ENCODE measurements at places on chromosomes 1 and 21.

DNA sequence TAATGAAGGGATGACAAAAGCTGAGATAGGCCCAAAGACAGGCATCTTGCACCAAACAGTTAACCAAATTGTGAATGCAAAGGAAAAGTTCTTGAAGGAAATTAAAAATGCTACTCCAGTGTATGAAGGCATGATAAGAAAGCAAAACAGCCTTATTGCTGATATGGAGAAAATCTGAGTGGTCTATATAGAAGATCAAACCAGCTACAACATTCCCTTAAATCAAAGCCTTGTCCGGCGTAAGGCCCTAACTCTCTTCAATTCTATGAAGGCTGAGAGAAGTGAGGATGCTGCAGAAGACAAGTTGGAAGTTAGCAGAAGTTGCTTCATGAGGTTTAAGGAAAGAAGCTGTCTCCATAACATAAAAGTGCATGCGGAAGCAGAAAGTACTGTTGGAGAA is 4.3 kb upstream of the ANGEL2 start:
- DNase-seq: no peak

GRCh38 chr1:85125891-85126290 is 74.9 kb downstream of the SYDE2 start:
- DNase-seq: no peak

- DNase-seq: no peak
Measured at GRCh38 chr1:26357121-26357602, 3.2 kb upstream of the CRYBG2 start.

GRCh38 chr1:97654876-97655585 is 265.8 kb downstream of the DPYD start:
- no peak for DNase-seq

DNA sequence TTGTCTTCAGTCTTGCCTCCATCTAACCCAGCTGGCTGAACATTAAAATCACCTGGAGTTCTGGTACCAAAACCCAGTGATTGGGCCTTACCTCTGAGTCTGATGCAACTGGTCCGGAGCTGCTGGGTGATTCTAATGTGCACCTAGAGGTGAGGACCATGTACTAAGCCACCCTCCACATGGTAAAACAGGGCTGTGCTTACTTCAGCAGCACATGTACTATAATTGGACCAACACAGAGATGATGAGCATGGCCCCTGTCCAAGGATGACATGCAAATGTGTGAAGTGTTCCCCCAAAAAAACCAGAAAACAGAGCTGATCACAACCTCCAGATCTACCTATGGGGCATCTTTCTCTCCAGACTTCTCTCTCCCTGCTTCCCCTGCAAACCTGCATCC is 37.0 kb downstream of the ELK4 start:
- no peak for DNase-seq

DNA sequence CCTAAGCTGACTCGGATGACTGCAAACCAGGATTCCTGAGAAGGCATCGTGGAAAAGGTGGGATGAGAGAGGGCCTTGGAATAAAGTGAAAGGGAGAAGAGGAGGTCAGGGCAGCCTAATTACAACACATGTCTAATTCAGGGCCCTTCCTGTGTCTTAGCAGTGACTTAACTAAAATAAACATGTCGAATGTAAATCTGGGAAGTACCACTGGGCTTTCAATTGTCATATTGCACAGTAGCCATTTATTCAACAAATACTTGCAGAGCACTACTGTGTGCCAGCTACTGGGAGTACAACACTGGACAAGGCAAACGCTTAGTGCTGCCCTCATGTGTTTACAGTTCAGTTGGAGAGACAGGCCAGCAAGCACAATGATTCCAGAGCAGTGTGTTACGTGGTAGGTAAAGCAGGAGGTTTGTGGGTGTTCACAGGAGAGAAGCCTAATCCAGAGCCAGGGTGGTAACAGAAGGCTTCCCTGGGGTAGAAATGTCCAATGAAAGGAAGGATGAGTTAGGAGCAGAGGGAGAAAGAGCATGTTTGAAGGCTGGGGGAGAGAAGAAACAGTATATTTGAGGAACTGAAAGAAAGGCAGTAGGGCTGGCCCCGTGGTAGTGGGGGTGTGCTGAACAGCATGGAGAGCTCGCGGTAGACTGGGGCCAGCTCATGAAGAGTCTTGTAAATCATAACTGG is 38.0 kb upstream of the RASAL2 start:
- DNase-seq: no peak

DNA sequence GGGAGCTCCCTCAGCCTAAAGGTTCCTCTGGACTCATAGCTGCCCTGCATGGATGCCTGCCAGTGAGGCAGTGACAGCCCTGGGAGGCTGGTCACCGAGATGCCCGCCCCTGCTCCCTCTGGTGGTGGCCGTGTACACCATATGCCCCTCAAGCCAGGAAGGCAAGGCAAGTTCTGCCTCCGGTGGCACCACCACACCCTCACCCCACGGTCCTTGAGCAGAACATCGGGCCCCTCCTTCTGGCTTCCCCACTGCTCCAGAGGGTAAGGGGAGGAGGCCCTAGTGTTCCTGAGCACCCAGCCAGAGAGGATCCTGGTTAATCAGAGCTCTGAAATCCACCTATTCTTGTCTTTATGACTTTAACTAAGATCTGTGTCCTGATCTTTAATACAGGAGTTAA is 1.5 kb upstream of the S100A14 start:
- DNase-seq: peak; percentile 57

- no peak for DNase-seq
Measured at GRCh38 chr1:206969090-206969489, 1.2 kb downstream of the FCAMR start.

DNA sequence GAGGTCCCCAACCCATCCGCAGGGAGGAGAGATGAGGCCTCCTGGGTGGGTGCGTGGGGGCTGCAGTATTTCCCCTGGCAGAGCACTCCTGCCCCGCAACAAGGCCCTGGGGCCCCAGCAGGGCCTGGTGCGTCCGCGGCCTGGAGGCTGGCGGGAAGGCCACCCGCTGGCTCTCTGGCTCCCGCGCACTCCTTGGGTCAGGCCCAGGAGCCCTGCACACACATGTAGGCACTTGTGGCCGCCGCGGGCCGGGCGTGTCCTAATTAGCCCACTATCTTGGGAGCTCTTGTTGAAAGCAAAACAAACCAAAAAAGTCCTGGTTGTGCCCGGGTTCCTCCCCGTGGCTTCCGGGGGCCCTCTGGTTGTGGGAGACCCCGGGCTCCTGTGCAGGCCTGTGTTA is 49.7 kb upstream of the CCDC27 start:
- no peak for DNase-seq

DNA sequence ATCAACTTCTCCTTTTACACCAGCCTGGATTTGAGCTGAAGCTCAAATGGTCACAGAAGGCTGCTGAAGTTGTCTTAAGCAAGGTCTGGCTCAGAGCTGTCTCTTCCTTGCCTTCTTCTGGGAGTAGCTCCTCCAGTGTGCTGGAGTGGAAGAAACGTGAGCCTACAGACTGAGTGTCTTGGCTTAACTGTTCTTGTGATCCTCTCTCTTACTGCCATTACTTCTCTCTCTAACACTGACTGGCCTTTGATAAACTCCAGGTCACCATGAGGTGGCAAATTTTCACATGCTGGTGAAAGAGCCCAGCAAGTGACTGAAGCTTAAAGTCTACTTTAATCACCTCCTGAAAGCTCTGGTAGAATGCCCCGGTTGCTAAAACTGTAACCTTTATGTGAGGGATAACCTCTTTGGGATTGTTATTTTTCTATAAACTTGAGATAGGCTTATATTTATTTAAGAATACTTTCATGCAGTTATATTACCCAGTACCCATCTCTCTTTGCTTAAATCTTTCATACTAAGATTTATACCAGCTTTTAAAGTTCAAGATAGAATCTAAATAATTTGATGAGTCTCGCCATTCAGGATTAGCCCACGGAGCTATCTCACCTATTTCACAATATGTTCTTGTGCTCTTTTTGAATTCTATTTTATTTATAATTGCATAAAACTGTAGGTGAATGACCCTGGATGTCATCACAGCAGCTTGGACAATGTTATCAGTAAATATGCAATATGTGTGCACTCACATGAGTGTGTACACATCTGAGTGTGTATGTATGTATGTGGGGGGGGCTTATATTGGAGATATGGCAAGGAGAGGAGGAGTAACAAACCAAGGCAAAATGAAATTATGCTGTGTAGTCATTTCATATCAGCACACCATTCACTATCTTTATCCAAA is 924.0 kb downstream of the LTN1 start:
- no peak for DNase-seq

DNA sequence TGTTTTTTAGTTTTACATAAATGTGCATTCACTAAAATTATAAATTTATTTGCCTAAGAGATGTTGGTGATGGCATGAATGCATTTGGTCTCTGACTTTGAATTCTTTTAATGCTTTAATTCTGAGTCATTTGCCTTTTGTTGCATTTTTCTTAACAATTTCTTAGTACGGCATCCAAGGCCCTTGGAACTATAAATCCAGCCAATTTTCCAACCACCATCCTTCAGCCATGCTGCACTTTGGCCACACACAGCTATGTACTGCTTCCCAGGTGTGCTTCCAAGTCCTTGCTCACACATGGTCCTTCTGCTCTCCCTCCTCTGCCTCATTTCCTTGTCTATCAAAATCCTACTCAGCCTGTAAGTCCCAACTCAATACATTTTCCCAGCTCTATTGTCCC is 161.0 kb downstream of the DHRS3 start:
- no peak for DNase-seq

GRCh38 chr1:208083016-208083714 is 161.0 kb downstream of the PLXNA2 start:
- no peak for DNase-seq

DNA sequence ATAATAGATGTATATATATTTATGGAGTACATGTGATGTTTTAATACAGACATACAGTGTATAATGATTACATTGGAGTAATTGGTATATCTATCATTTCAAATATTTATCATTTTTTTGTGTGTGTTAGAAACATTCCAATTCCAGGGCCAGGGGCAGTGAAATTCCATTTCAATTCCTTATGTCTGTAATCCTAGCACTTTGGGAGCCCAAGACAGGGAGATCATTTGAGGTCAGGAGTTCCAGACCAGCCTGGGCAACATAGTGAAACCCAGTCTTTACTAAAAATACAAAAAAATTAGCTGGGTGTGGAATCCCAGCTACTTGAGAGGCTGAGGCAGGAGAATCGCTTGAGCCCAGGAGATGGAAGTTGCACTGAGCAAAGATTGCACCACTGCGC is 30.4 kb upstream of the PDC start:
- no peak for DNase-seq

GRCh38 chr1:41564741-41565475 is 80.4 kb upstream of the EDN2 start:
- DNase-seq: no peak

DNA sequence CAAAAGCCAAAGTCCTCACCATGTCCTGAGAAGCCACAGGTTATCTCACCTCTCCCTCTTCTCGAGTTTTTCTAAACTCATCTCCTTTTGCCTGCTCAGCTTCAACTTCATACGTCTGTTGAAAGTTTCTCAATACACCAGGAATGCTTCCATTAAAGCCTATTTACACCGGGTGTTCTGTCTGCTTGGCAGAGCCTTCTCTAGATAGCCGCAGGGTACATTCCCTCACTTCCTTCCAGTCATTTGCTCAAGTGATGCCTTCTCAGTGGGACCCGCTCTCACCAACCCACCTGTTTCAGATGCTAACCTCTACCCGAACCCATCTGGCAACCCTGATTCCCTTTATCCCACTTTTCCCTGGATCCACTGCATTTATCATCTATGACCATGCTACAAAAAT is 257.0 kb upstream of the ADGRL2 start:
- DNase-seq: no peak

DNA sequence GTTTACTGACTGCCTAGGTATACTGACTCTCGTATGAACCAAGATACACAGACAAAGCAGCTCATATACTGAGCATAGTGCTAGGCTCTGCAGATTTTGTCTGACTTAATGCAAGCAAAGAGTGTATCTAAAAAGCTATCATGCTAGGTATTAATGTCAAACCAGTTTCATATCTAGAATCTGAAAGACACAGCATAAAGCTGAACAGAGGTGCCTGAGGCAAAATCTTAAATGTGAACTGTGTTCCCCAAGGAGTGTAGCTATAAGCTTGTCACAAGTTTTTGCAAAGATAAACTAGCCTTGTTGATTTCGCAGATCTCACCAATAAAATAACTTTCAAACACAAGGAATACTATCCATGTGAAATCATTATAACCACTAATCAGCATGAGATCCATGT is 18.1 kb downstream of the JAK1 start:
- no peak for DNase-seq

DNA sequence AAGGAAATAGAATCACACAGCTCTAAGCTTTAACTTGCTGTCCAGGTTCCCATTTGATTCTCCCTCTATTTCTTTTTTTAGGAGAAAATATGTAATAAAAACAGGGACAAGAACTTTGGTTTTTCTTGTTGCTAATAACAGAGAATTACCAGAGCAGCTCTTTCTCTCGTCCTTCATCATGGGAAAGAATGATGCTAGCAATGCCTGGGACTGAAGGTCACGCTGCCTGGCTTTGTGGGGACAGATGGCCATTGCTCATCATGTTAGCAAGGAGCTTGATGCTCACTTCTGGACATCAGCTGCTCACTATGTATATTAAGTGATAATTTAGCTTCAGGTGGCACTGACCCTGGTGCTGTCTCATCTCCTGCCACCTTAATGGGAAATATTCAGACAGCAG is 77.3 kb upstream of the AKT3 start:
- DNase-seq: no peak

- no peak for DNase-seq
Measured at GRCh38 chr1:7320661-7321060, 450.4 kb upstream of the VAMP3 start.

GRCh38 chr1:247998811-247999210 is 14.6 kb upstream of the OR2L5 start:
- no peak for DNase-seq

GRCh38 chr1:44519035-44519676 is 114.1 kb downstream of the RNF220 start:
- no peak for DNase-seq

- no peak for DNase-seq
Measured at GRCh38 chr1:87795615-87796337, 467.1 kb downstream of the LMO4 start.

GRCh38 chr21:38477226-38477625 is 21.1 kb downstream of the ERG start:
- DNase-seq: no peak

DNA sequence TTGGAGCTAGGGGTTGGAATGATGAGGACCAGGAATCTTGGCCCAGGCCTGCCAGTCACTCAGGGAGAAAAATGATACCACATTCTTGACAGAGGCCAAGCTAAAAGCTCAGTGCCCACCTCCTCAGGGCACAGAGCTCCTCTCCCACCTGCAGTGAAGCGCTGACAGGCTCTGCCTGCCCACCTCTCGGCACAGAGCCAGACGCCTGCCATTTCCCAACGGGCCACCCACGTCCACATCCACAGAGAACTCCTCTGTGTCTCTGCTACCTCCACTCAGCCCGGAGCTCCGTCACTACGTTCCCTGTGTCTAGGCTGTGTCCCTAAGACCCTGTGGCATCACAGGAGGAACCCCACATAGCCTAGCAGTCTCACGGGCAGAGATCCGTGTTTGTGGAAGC is 60.8 kb downstream of the MRPL37 start:
- no peak for DNase-seq

GRCh38 chr21:41726970-41727783 is 39.7 kb downstream of the RIPK4 start:
- no peak for DNase-seq

- peak; percentile 19 for DNase-seq
Measured at GRCh38 chr1:160675641-160676410, 29.0 kb upstream of the SLAMF1 start.

GRCh38 chr21:43195121-43196021 is 26.6 kb downstream of the CRYAA start:
- DNase-seq: no peak
